ENCODE measurements at places on chromosomes 4 and X. TPM values are rescaled to one million over a fixed set of nuclear protein-coding genes. Genes with fewer than 3 reads are reported as not detected.

- DNase-seq = no peak
Measured at GRCh38 chr4:126637706-126638105, 995.1 kb upstream of the INTU start.

DNA sequence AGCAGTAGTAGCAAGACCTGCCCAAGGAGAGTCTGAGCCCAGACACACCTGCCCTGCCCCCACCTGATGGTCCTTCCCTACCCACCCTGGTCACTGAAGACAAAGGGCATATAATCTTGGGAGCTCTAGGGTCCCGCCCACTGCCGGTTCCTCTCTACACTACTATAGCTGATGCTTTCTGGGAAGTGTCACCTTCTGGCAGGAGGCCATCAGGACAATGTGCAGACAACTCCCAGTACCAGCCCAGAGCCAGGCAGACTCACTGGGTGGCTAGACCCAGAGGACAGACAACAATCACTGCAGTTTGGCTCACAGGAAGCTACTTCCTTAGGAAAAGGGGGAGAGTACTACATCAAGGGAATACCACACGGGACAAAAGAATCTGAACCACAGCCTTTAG lies 312.7 kb downstream of the SPRY1 start:
- DNase-seq = no peak

NHS gene
- not detected for total RNA-seq

DNA sequence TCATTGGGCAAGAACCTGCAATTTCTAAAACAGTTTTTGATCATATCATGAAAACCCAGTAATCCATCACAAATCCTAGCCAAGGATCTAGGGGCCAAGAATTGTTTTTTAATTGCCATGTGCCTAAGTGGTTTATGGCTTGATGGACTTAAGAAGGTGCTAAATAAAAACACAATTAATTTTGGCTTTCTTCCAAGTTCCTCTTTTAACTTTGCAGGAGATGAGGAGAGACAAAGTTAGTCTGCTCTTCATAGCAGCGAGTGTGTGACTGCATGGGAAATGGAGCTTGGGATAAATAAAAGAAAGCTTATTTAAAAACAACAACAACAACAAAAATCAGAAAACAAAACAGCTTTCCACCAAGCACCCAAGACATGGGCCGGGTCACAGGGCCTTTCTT lies 41.4 kb downstream of the ARHGEF9 start:
- peak; percentile 3 for DNase-seq

All from OCI-LY7 (cell line).